ENCODE measurements at places on chromosomes 1 and 21.
A peak's percentile ranks its signal among the peaks of the same experiment; 100 is the strongest.

GRCh38 chr1:25700626-25701025 lies 84.0 kb downstream of the MAN1C1 start:
- DNase-seq = no peak

GRCh38 chr1:17023102-17023501 lies 11.4 kb upstream of the ATP13A2 start:
- DNase-seq = no peak

DNA sequence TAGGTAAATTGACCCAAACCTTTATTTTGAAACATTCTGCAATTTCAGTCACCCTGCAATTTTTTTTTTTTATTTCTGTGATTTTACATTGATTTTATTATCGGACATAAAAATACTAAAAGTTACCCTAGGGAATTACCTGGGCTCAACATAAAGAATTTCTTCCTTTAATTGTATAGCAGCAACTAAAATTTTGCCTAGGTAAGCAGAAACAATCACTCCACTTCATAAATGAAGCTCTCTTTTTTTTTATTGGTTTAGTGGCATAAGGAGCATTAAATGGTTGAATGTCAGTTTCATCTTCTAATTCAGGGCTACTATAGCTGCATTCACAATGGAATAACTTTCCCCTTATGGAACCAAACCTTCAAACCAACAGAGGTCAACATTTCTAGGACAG lies 15.3 kb upstream of the OR2M4 start:
- no peak for DNase-seq

- no peak for DNase-seq
Measured at GRCh38 chr21:14754682-14755081, 208.6 kb upstream of the SAMSN1 start.

- peak; percentile 4 for DNase-seq
Measured at GRCh38 chr21:42837421-42838211, 41.7 kb downstream of the WDR4 start.

DNA sequence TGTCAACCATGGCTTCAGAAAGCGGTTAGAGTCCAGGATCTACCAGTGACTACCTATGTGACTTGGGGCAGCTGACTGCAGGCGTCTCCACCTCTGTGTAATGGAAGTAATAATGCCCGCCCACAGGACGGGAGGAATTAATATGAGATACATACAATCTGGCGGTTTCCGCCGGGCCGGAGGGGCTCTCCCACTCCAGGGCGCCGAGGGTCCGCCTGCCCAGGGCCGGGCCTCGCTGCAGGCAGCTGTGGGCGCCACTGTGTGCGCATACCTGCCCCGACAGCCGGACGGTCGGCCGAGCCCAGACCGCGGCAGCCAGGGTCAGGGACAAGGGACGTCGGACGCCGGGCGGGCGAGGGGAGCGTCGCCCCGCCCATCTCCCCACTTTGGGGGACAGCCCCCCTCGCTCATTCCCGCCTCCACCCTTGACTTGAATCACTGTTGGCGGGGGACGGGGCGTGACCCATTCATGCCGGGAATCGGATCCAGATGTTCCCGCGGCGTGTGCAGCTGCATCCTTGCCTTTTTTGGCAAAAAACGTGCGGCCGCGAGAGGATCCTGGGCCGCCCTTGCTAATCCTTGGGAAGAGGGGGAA lies 6.0 kb upstream of the SF3A3 start:
- DNase-seq = peak; percentile 72

- DNase-seq = no peak
Measured at GRCh38 chr1:16442265-16442664, 1.7 kb downstream of the NECAP2 start.

GRCh38 chr1:85137660-85138059 lies 63.2 kb downstream of the SYDE2 start:
- DNase-seq = no peak

Data from activated CD4-positive, alpha-beta T cell treated with anti-CD3 and anti-CD28 coated beads, Interleukin-2, amount 50 U/mL, for 48 hours (primary cell).